Calu3 (cell line): ENCODE measurements at places on chromosomes 1 and 21. TPM values are rescaled to one million over a fixed set of nuclear protein-coding genes. Genes with fewer than 3 reads are reported as not detected.

The JAM2 gene
- not detected in 2 replicates for total RNA-seq

DNA sequence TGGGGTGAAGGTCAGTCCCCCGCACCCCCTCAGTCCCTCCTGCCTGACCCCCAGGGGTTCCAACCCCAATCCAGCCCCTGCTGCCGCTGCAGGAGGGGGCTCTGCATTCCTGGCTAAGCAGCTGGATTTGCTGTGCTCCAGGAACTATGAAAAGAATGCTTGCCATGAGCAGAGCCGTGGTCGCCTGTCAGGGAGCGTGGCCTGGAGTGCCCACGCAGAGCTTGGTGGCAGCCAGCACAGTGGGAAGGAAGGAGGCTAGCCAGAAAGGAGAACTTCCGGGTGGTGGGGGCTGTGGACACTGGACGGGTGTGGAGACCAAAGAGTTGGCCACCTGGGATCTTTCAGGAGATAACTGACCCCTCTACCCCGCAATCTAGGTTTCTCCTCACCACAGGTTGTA lies 5.6 kb downstream of the COL8A2 start:
- no peak for DNase-seq

- no peak for DNase-seq
These were observed 66.4 kb downstream of the IGSF21 start for GRCh38 chr1:18174037-18174436.

GRCh38 chr1:226625326-226625725 lies 76.8 kb downstream of the STUM start:
- DNase-seq = no peak

DNA sequence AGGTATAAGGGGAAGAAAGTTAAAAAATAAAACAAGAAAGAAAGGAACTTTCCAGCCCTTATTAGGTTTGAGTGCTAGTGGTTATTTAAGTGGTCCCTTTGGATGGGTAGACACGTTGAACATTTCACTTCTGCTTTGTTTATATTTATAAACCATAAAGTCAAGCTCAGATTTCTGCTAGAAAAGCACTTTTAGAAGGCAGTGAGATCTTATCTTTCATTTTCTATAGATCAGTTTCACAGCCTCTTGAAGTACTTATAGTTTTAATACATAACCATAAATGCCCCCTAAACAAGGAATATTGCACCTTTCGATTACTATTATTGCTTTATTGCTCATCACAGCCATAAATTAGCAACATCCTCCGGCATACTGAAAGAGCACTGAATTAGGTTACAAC lies 446.8 kb upstream of the PLXNA2 start:
- DNase-seq = no peak

DNA sequence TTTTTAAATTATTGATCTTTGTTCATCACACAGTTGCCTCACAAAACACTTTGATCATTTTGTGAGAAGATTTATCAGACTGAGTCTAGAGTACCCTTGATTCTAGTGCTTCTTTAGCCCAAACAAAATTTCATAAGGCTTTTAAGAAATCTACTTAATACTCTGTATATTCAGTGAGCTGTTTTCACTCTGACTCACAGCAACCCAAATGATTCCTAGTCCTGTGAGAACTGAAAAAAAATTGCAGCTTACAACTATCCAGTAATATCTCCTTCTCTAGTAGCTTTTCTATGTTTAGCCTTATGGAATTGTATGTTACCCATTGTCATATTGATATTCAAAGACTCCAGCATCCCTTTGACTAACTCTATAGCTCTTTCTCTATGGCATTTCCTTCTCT lies 915.6 kb downstream of the AMY1C start:
- no peak for DNase-seq

DNA sequence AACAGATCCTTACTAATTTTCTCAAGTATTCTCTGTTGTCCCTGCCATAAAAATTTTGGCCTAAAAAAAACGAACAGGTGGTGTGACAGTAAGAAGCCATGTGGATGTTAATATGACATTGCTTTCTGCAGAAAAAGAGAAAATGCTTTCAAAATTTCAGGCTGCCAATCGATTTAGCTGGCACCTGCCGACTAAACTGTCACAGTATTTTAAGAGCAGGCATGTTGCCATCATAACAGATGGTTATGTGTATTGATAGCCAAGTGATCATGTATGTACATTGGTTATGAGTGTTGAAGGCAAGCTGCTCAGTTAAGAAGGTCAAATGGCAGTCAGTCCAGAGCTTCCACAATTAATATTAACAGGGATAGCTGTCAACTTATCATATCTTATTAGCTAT lies 1017.0 kb downstream of the MRPL39 start:
- DNase-seq = no peak

GRCh38 chr1:1079408-1080121 lies 5.5 kb upstream of the RNF223 start:
- peak; percentile 75 for DNase-seq

- DNase-seq = no peak
These were observed 14.8 kb upstream of the HEYL start for GRCh38 chr1:39654291-39654690.

DNA sequence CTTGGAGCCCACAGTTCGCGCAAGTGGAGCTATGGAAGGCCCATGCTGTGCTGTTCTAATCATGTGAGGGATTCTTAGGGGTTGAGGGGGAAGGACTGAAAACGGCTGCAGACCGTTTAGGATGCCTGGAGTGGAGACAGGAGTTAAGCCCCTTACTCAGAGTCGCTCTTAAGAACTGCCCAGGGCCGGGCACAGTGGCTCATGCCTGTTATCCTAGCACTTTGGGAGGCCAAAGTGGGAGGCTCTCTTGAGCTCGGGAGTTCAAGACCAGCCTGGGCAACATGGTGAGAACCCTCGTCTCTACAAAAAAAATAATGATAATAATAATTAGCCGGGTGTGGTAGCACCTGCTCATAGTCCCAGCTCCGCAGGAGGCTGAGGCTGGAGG lies 1.1 kb downstream of the ZNF672 start:
- DNase-seq = no peak
